ENCODE measurements at places on chromosomes 1 and 21.

GRCh38 chr1:231690059-231690458 is 63.5 kb downstream of the DISC1 start:
- DNase-seq, result no peak

DNA sequence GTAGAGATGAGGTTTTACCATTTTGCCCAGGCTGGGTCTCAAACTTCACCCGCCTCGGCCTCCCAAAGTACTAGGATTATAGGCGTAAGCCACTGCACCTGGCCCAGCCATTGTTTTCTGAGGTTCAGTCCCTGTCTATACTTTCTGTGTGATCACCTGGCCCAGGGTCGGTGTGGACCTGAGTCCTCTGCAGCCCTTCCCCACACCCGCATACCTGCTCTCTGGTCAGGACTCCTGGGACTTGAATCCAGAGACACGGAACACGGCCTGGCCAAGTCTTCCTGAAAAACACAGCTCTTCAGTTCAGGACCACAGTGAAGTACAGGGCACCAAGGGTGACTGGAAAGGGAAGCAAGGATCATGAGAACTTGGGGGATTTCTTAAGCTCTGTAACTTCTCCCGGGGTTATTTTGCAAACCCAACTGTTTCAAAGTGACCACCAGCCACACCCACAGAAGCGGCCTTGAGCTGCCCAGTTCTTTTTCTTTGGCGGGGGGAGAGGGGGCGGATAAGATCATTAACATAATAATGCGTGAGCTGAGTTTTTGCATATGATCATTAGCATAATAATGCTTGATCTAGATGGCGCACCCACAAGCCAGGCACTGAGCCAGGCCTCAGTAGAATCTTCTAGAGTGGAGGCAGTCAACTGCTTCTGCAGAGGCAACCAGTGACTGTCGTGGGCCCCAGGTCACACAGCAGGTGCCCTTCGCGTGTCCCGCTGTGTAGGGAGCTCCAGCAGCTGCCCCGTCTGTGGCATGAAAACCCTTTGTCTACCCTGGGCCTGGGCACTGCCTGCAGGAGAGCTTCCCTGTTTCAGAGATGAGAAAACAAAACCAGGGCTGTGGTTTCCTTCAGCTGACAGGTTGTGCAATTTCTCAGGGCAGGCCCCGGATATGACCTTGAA is 1.7 kb upstream of the NADK start:
- DNase-seq, result peak; percentile 90

GRCh38 chr1:161948435-161948834 is 75.2 kb downstream of the OLFML2B start:
- DNase-seq, result no peak

DNA sequence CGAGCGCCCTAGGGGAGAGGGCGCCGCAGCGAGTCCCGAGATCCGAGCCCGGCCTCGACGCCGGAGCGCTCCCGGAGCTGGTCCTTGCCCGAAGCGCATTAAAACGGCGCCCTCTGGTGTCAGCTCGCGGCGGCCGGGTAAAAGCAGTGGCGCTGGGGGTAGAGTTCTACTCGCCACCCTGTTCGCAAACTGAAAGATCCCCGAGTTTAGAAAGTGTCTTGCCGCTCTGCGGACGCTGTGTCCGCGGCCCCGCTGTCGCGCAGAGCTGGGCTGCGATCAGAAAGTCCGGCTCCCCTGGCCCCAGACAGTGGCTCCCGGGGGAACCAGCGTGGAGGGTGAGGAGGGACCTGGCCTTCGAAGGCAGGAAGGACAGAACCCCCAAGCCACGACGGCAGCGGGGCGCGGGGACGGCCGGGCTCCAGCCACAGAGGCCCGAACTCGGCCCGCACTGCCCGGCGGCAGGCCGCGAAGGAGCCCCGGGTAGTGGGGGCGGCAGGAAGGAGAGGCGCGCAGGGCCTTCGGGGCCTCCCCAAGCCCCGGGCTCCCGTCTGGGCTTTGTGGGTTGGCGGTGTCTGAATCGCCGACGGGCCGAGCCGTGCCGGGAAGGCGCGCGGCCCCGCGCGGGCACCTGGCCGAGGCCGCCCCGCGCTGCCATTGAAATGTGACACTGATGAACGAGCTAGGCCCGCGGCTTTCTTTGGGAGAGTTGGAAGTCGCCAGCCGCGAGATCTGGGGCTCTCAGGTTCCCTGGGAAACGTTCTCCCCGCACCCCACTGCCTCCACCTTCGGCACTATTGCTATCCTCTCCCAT is 39.1 kb upstream of the NFIA start:
- peak; percentile 86 for DNase-seq

GRCh38 chr21:38460171-38460742 is 38.0 kb downstream of the ERG start:
- DNase-seq, result no peak

DNA sequence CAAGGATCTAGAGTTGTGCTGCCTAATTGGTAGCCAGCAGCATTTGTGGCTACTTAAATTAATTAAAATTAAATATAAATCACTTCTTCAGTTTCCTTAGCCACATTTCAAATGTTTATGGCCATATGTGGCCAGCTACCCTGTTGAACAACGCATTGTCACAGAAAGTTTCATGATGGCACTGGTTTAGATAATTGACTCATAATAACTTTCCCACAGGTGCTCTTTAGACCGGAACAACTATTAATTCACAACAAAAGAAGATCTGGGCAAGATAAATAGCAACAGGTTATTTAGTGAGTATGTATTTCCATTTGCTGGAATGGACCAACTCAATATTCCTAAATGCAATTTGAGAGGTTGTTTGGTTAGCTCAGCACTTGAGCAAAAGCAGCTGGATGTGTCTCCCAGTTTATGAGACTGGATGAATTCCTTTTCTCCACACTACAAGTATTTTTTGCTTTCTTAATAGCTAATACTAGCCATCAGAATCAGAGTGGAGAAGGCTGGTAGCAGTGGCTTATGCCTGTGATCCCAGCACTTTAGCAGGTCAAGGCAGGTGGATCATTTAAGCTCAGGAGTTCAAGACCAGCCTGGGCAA is 3.7 kb upstream of the AMIGO1 start:
- DNase-seq, result no peak

DNA sequence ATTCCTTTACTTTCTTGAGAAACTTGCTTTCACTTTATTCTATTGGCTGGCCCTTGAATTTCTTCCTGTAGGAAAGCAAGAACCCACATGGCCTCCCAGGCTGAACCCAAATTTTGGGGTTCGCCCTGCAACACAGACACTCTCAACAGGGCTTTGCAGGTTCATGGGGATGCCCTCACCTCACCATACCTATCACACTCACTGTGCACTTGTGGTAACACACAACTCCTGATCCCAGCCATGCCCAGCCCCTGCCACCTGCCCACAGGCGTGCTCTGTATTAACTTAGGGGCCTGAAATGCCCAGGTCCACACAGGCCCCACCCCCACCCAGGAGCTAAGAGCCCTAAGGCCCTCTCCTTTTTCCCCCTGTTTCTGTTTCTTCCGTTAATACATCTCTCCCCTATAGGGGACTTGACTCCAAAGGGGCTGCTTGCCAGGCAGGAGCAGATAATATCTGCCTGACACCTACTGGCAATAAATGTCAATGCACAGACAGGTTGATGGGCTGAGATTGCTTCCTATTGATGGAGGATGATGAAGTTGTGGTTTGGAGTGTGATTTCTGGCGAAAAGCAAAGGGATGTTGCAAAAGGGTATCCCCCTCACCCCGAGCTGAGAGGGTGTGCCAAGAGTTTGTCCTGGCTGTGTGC is 171.5 kb downstream of the AJAP1 start:
- peak; percentile 4 for DNase-seq

- no peak for DNase-seq
Observed at GRCh38 chr1:220808345-220809186, 21.9 kb downstream of the MTARC1 start.

DNA sequence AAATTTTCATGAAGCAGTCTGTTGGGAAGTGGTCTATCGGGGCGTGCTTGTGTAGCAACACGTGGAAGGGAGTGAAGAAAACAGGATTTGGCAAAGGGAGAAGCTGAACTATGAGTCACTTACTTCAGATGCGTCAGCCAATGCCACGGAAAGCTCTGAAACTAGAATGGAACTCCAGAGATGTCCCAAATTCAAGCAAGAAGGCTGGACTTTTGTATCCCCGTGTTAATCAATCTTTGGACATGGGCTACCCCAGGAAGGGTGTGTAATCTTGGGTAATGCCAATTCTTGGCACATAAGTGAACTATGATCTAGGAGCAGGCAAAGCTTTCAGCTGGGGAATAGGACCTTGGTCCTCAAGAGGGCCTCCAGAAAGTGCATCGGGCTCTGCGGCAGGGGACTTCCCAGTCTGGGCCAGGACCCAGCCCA is 102.6 kb downstream of the ADSS2 start:
- DNase-seq, result no peak

DNA sequence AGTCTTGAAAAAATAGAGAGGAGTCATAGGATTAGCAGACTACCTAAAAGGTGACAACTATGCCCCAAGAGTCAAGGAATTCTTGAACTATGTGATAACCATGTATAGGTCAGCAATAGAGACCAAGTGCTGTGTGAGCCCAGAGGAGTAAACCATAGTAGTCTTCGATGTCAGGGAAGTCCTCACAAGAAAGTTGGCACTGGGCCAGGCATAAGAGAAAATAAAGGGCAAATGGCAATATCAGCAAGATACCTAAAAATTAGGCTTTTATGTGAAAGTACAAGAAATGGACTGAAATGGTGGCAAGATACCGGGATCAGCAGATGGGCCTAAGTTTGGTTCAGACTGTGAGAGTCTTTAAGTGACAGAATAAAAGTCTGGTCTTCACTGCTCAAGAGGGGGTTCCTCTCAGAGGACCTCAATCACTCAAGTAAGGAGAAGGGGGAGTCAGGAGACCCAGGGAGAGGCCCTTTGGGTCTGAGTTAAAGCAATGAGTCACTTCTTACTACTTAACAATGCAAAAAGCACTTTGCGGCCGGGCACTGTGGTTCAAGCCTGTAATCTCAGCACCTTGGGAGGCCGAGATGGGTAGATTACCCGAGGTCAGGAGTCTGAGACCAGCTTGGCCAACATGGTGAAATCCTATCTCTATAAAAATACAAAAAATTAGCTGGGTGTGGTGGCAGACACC is 95.0 kb downstream of the TEX35 start:
- no peak for DNase-seq

Data from activated CD4-positive, alpha-beta T cell treated with anti-CD3 and anti-CD28 coated beads, Interleukin-10, Interleukin-2, amounts not matched to agents 100 ng/mL and 50 ng/mL, durations not matched to agents 16 hours and 8 hours (primary cell).